Activated naive CD4-positive, alpha-beta T cell treated with anti-CD3 and anti-CD28 coated beads, Interleukin-2, amount 10 ng/mL, durations not matched to agents 7 days and 5 days (primary cell): ENCODE measurements at places on chromosomes 16 and 17.

DNA sequence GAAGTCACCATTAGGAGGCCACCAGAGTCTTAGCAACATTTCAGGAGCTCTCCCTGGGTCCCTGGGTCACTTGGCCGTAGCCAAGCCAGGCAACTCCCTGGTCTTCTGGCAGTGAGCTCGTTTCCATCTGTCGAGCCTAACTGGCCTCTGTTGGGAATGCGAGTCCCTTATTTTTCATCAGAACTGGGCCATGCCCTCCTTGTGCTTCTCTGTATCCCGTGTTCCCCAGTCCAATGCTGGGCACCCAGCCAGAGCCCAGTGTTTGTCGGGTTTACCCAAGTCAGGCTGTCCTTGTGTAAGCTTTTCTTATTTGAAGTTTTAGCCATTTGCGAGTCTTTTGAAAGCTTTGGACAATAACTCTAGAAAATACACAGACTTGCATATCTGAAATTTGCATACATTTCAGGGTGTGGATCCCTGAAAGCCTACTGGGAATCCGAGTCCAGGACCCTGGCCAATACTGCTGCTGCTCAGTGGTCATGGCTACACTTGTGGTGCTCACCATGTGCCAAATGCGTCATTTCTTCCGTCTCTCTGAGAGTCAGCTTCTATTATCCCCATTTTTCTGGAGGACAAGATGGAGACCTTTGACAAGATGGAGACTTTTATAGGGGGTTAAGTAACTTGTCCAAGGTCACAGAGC, 81.6 kb upstream of the LGALS9 start:
- H3K4me3 ChIP-seq = no peak overlapping the region
- no peaks in the 10 kb centered on the region for H3K27me3 ChIP-seq
- no peak for DNase-seq

GRCh38 chr16:1979271-1980029, 1.8 kb downstream of the NOXO1 start:
- H3K27me3 ChIP-seq = peaks cover 59% of the 10 kb centered on the region
- peaks cover 14% of the 10 kb centered on the region for H3K36me3 ChIP-seq
- peaks cover 9% of the 10 kb centered on the region for H3K4me1 ChIP-seq
- H3K4me3 ChIP-seq = no peak overlapping the region

DNA sequence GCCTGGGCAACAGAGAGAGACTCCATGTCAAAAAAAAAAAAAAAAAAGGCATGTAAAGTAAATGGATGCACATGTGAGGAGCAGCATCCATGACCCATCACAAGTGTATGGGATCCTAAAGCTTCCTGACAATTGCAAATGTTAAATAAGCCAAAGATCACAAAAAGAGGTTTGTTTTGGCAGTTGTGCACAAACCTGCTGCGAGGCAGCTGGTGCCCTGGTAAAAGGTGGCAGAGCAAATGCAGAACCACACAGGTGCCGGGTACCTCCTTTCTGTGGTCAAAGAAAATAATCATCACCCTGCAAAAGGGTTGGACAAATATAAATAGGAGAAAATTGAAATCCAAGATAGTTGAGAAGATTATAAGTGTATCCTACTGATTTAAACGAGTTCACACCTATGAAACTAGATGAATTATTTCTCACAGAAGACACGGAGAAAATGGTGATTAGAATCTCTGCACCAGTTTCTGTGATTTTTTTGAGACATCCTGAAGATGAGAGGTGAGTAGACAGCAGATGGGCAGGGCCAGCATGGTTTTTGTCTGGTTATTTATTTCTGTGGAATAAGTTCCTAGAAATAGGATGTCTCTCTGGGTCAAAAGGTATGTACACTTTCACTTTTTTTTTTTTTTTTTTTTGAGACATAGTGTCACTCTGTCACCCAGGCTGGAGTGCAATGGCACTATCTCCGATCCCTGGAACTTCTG, 291.3 kb downstream of the CDH13 start:
- no peak overlapping the region for H3K4me3 ChIP-seq
- no peaks in the 10 kb centered on the region for H3K36me3 ChIP-seq
- H3K27me3 ChIP-seq = no peaks in the 10 kb centered on the region
- H3K27ac ChIP-seq = no peak overlapping the region

GRCh38 chr17:46785696-46786095, 32.8 kb downstream of the WNT3 start:
- no peak overlapping the region for H3K27ac ChIP-seq
- H3K36me3 ChIP-seq = no peaks in the 10 kb centered on the region
- H3K27me3 ChIP-seq = peaks cover 14% of the 10 kb centered on the region
- no peak for DNase-seq

GRCh38 chr17:52536489-52536888, 378.0 kb upstream of the CA10 start:
- H3K27me3 ChIP-seq = no peaks in the 10 kb centered on the region
- H3K27ac ChIP-seq = no peak overlapping the region
- no peaks in the 10 kb centered on the region for H3K4me1 ChIP-seq

DNA sequence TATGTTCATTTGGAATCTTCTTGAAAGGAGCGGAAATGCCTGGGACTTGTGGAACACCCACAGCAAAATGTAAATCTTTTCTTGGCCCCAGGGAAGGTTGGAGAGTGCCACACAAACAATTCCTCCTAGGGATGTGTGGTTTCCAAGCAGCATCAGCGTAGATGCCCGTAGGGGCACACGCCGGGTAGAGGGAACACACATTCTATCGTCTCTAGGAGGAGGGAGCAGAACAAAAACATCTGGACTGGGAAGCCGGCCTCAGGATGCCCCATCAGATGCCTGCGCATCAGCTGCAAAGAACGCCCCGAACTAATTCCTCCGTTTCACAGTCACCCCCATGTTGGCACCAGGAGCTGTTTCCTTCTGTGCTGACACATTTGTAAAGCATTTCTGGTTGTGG, 357.9 kb upstream of the ZFHX3 start:
- H3K36me3 ChIP-seq = no peaks in the 10 kb centered on the region
- H3K4me3 ChIP-seq = no peak overlapping the region
- DNase-seq = no peak
- no peak overlapping the region for H3K27ac ChIP-seq
- no peaks in the 10 kb centered on the region for H3K27me3 ChIP-seq

DNA sequence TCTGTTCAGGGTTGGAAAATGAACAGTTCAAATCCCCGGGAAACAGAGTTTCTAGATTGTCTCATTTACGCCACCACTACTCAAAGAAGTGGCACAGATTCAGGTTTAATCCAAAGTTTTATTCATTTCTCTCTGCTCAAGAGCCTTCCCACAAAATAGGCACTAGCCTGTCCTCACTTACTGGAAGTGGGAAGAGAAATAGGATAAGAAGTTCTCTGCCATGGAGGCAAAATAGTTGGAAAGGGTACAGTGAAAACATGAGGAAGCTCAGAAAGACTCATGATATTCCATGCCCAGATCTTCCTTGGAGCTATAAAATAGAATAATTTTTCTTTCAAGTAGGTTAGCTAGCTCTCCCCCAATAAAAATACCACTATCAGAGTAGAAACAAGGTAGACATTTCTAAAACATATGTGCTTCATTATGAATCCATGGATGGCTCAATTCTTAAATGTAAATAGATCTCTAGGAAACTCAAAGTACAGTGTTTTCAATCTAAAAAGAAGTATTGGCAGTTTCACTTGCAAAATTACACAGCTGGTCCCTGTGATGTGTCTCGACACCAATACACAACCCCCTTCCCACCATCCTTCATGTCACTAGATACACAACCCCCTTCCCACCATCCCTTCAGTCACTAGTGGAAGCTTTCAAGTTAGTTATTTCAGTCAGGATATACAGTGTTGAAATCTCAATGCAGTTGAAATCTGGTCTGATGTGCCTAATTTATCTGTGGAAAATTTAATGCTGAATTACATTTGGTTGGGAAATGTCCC, 125.8 kb downstream of the TRIM37 start:
- H3K36me3 ChIP-seq = no peaks in the 10 kb centered on the region
- DNase-seq = no peak
- no peak overlapping the region for H3K4me3 ChIP-seq
- no peak overlapping the region for H3K27ac ChIP-seq

DNA sequence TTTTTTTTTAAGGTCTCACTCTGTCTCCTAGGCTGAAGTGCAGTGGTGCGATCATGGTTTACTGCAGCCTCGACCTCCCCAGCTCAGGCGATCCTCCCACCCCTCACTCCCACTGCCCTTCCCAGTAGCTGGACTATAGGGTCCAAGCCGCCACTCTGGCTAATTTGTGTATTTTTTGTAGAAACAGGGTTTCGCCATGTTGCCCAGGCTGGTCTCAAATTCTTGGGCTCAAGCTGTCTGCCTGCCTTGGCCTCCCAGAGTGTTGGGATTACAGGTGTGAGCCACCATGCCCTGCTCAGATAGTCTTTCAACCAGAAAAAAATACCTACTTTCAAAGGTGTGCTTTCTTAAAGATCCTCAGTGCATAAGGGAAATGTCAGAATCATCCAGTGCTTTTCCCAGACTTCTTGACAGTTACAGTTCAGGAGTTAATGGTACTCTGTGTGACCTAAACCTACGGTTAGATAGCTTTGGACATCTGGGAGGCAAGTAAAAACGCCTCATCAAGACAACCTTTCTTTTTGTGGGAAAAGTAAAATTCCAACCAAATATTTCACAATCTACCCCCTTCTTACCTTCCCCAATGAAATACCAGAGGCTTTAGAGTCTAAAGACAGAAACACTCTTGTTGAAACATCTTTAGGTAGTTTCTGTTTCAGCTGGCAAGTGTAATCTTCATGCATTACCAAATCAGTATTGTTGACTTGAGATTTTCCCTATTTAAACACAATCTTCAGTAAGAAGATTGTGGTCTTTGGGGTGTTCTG, 6.8 kb downstream of the RSPRY1 start:
- peaks cover 19% of the 10 kb centered on the region for H3K4me1 ChIP-seq
- H3K27me3 ChIP-seq = no peaks in the 10 kb centered on the region
- peaks cover 10% of the 10 kb centered on the region for H3K36me3 ChIP-seq
- H3K27ac ChIP-seq = no peak overlapping the region

DNA sequence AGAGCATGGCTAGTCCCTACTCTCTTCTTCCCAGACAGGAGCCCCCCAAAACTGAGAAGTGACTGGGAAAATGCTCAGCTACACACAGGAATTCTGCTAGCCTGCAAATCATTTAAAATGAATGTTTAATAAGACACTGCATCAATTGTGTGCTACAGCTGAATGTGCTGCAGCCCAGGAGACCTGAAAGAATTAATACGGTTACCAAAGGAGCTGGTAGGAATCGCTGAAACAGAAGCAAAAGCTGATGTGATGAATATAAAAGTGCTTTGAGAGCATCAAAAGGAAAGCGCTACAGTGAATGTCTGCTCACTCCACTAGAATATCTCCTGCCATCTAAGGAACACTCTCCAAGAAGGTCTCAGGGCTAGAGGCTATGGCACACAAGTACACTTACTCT, 3.7 kb downstream of the GRIN2A start:
- H3K36me3 ChIP-seq = no peaks in the 10 kb centered on the region
- H3K4me1 ChIP-seq = peaks cover 4% of the 10 kb centered on the region
- H3K4me3 ChIP-seq = no peak overlapping the region

GRCh38 chr16:21277927-21278706, at the start of gene CRYM:
Gene CRYM, minus strand, starts transcription at chr16:21278290. Its CDS starts 39 bp downstream, at chr16:21278251.
- no peak within 1 kb of the TSS for H3K27ac ChIP-seq
- peaks cover 5% of the 10 kb centered on the region for H3K4me1 ChIP-seq
- H3K27me3 ChIP-seq = peaks cover 80% of the 10 kb centered on the region
- no peaks in the 10 kb centered on the region for H3K36me3 ChIP-seq

DNA sequence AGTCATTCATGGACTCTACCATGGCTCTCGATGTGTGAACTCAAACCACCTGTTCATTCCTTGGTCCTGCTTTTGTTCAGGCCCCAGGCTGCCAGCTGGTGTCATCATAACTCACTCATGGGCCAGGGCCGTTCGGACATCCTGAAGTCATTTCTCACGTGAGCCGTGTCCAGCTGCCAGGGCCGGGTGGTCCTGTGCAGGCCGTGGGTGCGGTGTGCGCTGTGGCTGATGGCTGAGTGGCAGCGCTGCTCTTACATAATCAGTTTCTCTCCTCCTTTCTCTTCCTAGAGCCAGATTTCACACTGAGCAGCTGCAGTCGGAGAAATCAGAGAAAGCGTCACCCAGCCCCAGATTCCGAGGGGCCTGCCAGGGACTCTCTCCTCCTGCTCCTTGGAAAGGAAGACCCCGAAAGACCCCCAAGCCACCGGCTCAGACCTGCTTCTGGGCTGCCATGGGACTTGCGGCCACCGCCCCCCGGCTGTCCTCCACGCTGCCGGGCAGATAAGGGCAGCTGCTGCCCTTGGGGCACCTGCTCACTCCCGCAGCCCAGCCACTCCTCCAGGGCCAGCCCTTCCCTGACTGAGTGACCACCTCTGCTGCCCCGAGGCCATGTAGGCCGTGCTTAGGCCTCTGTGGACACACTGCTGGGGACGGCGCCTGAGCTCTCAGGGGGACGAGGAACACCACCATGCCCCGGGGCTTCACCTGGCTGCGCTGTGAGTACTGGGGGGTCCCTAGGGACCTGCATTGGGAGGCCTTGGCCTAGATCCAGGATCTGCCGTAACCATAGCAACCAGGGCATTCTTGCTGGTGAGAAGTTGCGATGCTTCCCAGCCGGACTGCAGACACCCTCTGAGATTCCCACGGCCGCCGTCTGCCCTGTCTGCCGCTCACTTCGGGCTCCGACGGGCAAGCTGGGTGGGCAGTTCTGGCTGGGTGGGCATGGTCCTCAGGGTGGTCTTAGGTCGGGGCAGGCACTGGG, at the start of gene IL34:
IL34 (plus strand) TSS at position 300 of the 982 bp plus-strand sequence; CDS start at position 689, 389 bp downstream.
- no peak for DNase-seq
- peaks cover 26% of the 10 kb centered on the region for H3K27me3 ChIP-seq
- H3K4me1 ChIP-seq = no peaks in the 10 kb centered on the region

GRCh38 chr17:45902892-45903346, 8.6 kb downstream of the MAPT start:
- DNase-seq = no peak
- peaks cover 13% of the 10 kb centered on the region for H3K4me1 ChIP-seq
- H3K27ac ChIP-seq = no peak overlapping the region
- no peaks in the 10 kb centered on the region for H3K36me3 ChIP-seq
- H3K4me3 ChIP-seq = no peak overlapping the region

DNA sequence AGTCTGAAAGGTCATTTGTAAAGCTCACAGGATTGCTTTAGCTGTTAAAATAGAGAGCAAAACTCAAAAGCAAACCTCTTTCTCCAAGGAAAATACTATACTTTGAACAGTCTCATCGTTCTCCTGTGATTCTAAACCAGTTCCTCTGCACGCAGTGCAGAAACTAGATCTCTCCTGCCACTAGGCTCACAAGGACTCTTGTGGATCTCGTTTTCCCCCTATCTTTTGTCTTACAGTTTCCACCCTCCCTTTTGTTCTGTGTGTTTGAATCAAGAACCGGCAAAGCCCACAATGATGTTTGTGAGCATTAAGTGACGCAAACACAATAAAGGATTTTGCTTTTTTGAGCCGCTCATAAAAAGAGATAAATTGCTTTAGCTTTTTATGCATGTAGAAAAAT, 1103.5 kb upstream of the RBFOX1 start:
- H3K4me1 ChIP-seq = no peaks in the 10 kb centered on the region
- no peaks in the 10 kb centered on the region for H3K36me3 ChIP-seq
- no peaks in the 10 kb centered on the region for H3K27me3 ChIP-seq
- no peak for DNase-seq
- no peak overlapping the region for H3K27ac ChIP-seq

DNA sequence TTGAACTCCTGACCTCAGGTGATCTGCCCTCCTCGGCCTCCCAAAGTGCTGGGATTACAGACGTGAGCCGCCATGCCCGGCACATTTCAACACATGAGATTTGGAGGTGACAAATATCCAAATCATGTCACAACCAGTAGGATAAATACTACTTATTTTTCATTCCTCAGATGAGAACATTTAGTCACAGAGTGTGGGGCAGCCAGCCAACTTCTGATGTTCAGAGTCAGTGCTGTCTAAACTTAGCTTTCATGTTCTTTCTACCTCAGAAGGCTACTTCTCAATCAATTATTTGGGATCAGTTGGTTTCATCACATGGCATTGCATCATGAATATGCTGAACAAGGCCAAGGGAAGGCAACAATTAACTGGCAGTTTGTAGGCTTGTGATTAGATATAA, 134.5 kb downstream of the CDH13 start:
- H3K27ac ChIP-seq = no peak overlapping the region
- no peak for DNase-seq
- no peaks in the 10 kb centered on the region for H3K36me3 ChIP-seq
- peaks cover 4% of the 10 kb centered on the region for H3K4me1 ChIP-seq
- peaks cover 3% of the 10 kb centered on the region for H3K27me3 ChIP-seq
